Breast epithelium (tissue), 4 donors: ENCODE measurements at places on chromosomes 2 and 18. TPM values are rescaled to one million over a fixed set of nuclear protein-coding genes. Genes with fewer than 3 reads are reported as not detected.

- no peak for DNase-seq
Observed at GRCh38 chr2:6846967-6847681, 18.6 kb downstream of the CMPK2 start.

DNA sequence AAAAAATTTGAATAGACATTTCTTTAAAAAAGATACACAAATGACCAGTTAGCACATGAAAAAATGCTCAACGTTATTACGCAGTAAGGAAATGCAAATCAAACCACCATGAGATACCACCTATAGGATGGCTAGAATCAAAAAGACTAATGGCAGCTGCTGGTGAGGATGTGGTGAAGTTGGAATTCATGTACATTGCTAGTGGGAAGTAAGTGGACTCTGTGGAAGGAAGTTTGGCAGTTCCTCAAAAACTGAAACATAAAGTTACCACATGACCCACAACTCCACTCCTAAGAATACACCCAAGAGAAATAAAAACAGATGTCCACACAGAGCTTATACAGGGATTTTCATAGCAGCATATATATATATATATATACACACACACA lies 51.2 kb downstream of the MBP start:
- no peak for DNase-seq

DNA sequence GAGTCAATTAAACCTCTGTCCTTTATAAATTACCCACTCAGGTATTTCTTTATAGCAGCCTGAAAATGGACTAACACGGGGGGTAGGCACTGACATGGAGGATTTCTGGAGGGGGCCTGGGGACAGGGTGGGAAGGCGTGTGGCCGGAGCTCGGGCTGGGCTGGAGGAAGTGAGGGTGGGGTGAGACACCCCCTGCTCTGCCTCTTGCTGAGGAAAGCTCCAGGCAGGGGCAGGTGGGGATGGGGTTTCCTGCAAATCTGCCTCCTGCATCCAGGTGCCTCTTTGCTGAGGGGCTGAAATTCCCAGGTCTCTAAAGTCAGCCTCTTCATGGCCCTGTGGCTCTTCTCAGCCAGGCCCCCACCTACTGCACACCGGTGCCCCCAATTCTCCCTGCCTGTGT lies 25.7 kb upstream of the OTOS start:
- DNase-seq, result no peak

DNA sequence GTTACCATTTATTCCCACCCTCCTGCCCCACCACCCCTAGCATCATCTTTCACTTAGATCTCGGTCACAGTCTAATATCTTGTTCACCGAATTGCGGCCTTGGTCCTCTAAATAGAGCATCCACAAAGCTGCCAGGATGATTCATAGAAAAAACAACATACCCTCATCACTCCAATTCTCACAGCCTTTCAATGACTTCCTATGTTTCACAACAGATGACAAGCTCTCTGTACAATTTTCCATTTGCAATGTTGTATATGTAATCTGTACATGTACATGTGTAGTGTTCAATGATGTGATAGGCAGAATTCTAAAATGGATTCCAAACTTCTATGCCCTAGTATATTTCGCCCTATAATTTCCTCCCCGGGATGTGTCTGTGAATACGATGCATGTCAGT lies 675.6 kb upstream of the CELF4 start:
- no peak for DNase-seq

DNA sequence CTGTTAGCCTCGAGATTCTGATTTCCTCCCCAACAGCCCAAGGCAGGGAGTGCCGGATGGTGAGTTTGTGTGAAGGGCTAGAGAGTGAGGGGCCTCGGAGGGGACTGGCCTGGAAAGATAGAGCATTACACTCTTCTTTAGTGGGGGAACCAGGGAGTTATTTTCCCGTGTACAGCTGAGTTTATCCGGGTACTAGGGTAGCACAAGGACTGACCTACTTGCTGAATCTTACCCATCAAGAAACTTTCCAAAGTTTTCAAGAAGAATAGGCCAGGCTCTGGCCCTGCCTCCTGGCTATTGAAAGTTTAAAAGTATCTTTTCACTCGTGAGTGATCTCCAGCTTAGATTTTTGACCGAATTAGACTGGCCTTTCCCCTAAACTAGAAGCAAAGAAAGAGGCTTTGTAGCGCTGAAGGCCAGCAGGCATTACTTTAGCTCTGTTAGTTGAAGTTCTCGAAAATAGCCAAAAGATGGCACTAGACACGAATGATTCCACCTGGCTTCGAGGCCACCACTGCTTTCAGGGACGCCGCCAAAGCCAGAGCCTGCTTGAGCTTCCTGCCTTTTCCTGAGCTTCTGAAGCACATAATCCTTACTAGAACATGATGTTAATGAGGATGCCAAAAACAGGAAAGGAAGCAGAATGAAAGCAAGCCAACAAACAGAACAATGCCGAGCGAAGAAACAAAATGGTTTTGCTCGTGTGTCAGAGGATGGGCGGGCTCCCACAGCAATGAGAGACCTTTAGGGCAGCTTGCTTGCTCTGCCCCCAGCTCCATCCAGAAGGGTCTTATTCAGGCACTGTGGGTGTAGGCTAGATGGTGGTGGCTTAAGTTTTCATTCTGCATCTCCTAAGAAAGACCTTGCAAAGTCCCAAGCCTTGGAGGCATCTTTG lies 55.8 kb downstream of the TSN start:
- peak; percentile 36 for DNase-seq

DNA sequence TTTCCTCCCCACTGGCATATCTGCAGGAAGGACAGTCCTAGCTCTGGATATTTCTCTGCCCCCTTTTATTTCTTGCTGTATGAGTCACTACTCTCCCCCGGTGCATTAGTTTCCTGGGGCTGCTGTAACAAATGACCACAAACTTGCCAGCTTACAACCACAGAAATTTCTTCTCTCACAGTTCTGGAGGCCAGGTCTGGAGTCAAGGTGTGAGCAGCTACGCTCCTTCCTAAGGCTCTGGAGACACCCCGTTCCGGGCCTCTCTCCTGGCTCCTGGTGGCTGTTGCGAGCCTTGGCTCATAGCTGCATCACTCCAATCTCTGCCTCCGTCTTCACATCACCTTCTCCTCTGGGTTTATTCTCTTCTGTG lies 34.1 kb downstream of the PTPRM start:
- no peak for DNase-seq

GRCh38 chr2:216486708-216487107 lies 11.9 kb upstream of the RPL37A start:
- no peak for DNase-seq

GRCh38 chr18:59842947-59843346 lies 56.8 kb upstream of the PMAIP1 start:
- no peak for DNase-seq

- no peak for DNase-seq
Observed at GRCh38 chr2:159362816-159363251, 76.3 kb upstream of the WDSUB1 start.

DNA sequence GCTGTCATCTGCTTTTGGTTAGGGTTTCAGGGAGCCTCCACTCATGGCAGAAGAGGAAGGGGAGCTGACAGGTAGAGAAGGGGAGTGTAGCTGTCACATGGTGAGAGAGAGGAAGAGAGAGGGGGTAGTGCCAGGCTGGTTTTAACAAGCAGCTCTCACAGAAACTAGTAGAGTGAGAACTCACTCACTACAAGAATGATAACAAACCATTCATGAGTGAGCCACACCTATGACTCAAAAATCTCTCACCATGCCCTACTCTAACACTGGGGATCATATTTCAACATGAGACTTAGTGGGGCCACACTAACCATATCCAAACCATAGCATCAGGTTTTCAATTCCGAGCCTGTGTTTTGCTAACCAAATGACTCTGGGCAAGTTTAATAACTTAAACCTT lies 274.9 kb upstream of the VWC2L start:
- no peak for DNase-seq

Gene CLEC4F
- total RNA-seq, result 0.88 TPM

Gene SNTG2
- total RNA-seq, result 6.0 TPM

Gene IGFBP5
- total RNA-seq, result 161 TPM

Gene SNORC
- total RNA-seq, result 0.32 TPM

Gene TMEM37
- total RNA-seq, result 43.2 TPM
